ENCODE measurements at places on chromosomes 3 and 15.

DNA sequence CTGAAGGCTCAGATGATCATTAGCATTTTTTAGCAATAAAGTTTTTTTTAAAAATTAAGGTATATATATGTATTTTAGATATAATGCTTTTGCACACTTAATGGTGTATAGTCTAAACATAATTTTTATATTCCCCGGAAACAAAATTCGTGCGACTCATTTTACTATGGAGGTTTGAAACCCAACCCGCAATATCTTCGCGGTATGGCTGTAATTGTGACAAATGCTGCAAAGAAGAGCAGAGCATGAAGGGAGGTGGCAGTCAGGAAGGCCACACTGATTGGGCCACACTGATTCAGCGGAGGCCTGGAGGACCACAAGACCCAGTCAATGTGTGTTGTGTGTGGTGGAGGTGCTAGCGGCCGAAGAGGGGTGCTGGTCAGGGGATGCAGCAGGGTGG, 4.5 kb upstream of the CYP8B1 start:
- no peak for DNase-seq

DNA sequence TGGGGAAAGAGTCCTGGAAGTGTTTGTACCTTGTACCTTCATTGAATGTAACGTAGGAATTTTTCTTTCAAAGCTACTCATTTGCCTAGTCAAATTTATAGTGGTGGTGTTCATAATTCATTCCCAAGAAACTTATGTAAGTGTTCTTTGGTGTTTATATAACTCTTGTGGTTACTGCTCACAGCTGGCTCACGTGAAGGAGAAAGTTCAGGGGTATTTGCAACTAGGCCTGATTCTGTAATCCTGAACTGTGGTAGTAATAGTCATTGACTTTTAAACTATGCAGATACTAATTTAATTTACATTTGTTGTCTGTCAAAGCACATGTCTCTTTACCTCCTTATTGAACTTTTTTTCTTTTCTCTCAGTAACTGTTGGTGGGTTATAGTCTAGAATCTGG, 50.5 kb upstream of the TEX264 start:
- DNase-seq = peak; percentile 56

- DNase-seq = no peak
Measured at GRCh38 chr3:171372694-171373093, 87.5 kb downstream of the TNIK start.

DNA sequence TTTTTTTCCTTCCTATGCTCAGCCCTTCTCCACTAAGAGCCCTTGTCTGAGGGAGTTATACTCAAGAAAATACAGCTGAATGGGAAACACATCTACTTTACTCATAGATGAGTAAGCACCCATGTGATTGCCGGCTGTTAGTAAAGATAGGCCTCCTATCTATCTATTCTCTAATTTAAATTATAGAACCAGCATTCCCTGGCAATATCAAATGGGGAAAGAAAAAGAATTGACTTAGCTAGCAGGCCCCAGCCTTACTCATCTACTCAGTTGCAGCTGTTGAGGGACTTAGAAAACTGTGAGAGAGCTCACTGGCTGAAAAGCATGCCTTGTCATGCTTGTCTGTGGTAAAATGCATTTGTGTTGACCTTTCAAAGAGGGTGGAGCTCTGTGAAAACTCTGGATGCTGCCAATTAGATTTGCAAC, 116.9 kb upstream of the LRRFIP2 start:
- DNase-seq = no peak

DNA sequence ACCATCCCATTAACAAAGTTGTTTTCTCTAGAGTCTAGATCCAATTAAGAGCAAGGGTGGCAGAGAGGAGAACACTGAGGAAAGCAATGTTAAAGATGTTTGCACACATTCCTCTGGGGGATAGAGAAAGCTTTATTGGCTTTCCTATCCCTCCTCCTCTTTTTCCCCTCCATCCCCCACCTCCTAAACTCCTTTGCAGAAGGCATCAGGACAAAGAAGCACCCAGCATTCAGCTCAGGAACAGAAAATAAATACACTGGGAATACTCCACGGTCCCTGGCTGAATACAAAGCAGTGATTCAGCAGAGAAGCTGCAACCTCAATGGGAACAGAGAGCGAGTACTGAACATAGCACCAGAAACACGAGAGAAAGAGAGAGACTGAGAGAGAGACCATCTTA, 21.9 kb downstream of the LSAMP start:
- no peak for DNase-seq

DNA sequence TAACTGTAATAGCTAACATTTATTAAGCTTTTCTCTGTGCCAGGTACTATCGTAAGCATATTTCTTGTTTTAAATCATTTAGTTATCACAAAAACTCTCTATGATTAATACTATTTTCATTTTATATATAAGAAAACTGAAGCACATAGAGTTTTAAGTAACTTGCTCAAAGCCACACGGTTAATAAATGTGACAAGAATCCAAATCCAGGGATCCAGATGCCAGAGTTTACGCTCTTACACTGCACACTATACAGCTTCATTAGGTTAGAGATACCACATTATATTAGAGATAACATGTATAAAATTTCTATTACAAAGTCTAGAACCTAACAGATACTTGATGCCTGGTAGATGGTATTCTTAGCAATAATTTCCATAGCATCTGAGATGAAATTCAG, 265.2 kb downstream of the SHOX2 start:
- no peak for DNase-seq

- DNase-seq = no peak
Measured at GRCh38 chr3:134772591-134772990, 22.5 kb upstream of the EPHB1 start.

- DNase-seq = no peak
Measured at GRCh38 chr3:21798356-21799088, 47.5 kb upstream of the ZNF385D start.

GRCh38 chr15:51579012-51579411, 43.6 kb downstream of the DMXL2 start:
- DNase-seq = no peak

DNA sequence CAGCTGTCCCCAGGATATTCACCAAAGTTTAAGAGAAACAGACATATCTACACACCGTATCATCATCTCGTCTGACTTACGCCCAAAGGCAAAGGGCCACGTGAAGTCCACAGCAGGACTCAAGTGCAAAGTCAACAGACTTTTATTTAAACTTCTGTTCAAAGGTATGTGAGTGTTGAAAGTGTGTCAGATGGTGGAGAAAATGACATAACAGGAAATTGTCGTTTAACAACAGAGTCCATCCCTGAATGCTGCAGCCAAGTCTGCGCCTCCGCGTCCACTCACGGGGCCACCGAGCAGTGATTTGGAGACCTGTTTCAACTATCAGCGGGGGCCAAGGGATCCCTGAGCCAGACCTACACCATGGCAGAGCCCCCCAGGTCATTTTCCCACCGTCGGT, 165.6 kb downstream of the XXYLT1 start:
- no peak for DNase-seq

DNA sequence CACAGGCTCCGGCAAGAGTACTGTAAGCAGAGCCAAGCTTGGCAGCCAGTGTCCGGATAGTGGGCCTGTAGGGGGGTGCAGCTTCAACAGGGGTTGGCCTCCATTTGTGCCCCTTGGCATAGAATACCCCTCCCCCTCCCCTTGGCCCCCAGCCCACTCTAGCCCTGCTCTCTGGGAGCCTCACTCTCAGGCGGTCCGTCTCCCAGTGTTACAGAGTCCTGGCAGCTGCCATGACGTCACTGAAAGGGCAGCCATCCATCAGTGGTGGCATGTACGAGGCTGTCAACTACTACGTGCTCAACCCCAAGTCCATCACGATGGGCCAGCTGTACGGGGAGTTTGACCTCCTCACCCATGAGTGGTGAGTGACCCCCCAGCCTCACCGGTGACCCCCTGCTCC, 50.4 kb downstream of the DNAH1 start:
- no peak for DNase-seq

GRCh38 chr15:88652456-88653199, 13.8 kb downstream of the ISG20 start:
- no peak for DNase-seq

DNA sequence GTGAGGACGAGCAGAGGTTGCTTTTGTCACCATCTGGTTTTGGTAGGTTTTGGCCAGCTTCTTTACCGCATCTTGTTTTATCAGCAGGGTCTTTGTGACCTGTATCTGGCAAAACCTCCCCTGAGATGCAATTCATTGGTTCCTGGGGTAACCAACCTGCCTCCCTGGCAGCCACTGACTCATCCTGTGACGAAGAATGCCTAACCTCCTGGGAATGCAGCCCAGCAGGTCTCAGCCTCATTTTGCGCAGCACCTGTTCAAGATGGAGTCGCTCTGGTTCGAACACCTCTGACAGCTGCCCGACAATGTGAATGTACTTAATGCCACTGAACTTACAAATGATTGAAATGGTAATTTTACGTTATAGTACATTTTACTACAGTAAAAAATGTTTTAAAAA, 6.8 kb upstream of the ADAMTS17 start:
- no peak for DNase-seq

DNA sequence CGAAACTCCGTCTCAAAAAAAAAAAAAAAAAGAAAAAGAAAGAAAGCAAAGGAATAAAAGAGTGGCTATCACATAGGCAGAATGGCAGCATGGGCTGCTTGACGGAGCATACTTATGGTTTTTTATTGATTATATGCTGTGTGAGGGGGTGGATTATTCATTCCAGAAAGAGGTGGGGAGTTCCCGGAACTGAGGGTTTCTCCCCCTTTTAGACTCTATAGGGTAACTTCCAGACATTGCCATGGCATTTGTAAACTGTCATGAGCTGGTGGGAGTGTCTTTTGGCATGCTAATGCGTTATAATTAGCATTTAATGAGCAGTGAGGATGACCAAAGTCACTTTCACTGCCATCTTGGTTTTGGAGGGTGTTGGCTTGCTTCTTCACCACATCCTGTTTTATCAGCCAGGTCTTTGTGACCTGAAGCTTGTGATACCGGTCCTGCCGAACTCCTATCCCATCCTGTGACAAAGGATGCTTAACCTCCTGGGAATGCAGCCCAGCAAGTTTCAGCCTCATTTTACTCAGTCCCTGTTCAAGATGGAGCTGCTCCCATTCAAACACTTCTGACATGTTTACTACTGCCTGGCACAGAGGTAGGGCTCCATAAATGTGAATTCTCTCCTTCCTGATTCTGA, 15.8 kb upstream of the ABHD17C start:
- DNase-seq = peak; percentile 92

DNA sequence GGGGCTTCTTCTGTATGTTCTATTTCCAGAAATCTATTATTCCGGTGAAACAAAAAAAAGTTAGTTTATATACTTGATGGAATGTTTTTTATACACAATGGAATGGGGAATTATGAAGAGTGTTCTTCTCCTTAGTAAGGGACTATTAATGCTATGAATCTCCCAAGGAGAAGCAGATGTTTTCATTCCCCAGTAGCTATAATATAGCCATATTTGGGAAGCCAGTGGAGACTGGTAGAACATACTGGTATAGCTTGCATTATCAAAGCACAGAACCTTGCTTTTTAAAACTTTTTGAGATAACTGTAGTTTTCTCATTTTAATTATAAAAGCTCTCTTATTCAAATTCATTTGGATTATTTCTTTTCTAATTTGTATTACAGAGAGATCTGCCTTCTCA, 38.3 kb downstream of the ADGRG7 start:
- no peak for DNase-seq

DNA sequence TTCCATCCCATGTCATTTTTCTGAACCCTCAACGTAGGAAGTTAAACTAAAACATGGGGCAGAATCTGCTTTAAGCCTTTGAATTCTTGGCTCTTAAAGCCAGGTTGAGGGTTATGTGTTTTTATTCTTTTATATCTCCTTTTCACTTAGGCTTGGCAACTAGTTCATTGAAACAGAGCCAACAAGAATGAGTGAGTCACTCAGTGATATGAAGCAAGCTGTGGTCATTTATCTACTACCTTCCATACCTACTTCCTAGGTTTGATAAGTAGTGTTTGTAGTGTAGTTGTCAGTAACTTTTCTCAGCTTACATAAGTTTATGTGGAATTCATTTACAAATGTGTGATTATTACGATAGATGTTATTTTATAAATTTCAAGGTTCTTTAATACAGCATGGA, 67.4 kb downstream of the SNRPN start:
- DNase-seq = no peak

- DNase-seq = no peak
Measured at GRCh38 chr3:94076055-94076454, 13.2 kb downstream of the NSUN3 start.

GRCh38 chr3:141798448-141798845, 35.2 kb downstream of the GRK7 start:
- DNase-seq = no peak

DNA sequence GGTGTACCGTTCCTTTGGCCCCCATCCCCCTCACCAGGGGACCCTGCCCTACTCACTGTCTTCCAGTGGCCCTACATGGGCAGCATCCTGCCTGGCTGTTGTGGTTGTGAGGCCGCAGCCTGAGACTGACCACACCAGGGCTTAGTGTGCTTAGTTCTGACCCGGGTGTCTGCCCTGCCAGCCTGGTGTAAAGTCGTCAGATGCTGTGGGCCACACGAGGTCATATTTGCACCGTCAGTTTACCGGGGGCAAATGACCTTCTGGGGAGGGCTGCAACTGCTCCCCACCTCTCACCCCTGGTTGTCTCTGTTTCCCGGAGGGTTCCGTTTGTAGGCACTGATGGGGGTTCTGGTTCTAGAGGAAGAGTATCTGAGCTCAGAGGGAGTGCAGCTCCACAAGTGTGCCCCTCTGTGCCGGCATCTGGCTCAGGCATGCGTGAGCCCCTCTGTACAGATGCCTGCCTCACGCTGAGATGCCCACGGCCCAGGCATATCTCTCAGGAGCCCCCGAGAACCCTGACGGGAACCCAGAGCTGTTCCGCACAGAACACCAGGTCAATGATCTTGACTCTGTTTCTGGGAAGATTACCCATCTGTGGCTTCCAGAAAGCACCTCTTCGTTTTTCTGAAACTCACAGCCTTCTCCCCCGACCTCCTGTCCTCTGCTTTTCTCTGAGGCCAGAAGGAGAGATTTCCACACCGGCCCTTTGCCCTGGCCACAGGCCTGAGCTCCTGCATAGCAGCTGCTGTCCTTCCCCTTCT, 19.2 kb downstream of the KLF13 start:
- no peak for DNase-seq

GRCh38 chr3:105518203-105518602, 151.5 kb downstream of the ALCAM start:
- DNase-seq = no peak

DNA sequence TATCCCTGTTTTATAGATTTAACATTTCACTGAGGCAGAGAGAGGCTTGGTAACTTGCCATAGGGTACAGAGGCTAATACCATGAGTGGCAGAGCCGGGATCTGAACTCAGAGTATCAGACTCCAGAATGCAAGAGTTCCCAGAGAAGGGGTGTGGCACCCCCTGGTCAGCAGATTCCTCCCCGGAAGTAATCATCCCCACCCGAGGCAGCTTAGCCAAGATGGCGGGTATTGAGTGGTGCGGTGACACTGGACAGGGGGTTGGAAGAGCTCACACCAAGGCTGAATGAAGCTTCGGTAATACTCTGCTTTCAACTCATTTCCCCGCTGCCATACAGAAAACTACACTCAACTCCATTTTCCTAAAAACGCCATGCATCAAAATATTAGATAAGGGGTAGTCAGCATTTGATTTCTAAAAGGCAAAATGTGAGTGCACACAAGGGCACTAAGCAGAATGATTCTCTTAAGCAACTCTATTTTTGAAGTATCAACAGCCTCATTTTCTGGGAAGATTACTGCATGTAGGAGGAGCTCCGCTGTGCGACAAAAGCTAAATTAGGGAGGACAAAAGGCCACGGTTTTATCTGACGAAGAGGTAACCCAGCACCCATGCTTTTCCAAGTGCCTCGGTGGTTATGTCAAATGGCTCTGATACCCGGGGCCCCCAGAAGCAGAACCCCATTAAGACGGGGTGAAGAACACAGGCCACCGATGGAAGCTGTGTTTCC, 166.7 kb downstream of the NUP210 start:
- no peak for DNase-seq

GRCh38 chr15:93493172-93493571, 404.2 kb upstream of the RGMA start:
- no peak for DNase-seq

Measured in prostate gland (tissue), 2 donors.